ENCODE measurements at places on chromosomes 1 and 21.

- DNase-seq: no peak
Measured at GRCh38 chr1:101112051-101112780, 86.6 kb upstream of the DPH5 start.

DNA sequence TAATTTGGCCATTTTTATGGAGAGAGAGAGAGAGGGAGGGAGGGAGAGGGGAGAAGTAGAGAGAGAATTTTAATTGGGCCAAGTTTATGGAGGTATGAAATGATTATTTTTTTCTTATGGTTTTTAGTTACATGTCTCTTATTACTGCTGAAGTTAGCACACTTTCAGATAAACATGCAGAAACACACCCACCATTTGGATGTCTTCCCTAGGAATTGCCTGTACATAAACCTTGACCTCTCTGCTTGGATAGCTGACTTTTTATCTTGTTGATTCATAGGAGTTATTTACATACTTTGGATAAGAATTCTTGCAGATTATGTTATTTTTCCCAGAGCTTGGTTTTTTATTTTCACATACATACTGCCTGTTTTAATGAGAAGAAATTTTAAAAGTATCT is 310.2 kb upstream of the ADAMTS5 start:
- no peak for DNase-seq

DNA sequence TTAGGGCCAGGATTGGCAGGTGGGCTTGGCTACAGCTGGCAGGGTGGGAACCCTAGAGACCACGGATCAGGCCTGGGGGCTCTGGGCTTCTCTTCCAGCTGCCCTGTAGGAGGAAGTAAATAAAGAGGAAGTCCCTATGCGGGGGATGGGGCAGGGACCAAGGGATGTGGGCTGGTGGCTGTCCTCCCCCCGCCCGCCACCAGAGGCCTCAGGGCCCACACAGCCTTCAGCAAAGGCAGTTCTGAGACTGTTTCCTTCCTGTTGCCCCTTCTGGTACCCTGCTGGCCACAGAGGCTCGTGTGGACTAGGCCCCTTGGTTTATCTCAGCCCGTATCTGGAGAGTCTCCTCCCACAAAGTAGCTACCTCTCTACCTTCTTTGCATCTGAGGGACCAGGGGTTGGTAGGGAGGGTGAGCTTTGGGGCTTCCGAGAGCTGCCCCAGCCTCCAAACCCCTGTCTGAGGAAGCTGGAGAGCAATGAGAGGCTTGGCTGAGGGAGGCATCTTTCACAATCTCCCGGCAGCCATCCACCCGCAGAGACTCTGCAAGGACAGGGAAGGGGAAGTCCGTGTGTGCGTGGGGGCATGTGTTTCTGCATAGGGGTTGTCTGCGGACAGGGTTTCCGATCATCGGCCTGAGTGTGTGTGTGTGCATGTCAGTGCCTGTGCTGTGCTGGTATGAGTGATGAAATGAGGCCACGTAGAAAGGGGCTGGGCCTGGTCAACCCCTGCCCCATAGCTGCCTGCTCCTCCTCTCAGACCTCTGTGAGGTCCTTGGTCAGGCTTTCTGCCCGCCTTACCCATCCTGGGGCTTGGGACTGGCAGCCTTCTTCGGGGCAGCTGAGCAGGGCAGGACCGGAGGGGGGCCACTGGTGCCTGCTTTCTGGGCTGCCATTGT is 12.5 kb downstream of the RPS6KA1 start:
- peak; percentile 71 for DNase-seq

DNA sequence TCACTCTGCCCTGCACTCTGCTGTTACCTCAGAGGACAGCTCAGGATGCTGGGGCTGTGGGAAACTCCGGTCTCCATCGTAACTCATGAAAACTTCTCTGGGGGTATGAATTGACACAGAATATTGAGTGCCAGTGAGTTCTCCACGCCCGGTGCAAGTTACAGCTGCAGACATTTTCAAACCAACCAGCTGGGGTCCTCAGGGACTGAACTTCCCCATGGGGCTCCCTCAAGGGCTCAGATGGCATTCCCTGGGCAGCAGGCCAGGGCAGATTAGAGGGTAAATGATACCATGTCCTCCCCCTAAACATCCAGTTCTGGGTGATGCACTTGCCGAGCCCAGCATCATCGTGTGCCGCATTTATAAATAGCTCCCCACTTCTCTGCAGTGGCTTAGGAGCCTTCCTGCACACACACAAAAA is 27.8 kb upstream of the CCSAP start:
- DNase-seq: no peak

GRCh38 chr1:185257950-185258208 is 59.2 kb downstream of the IVNS1ABP start:
- DNase-seq: no peak

GRCh38 chr1:89685461-89685860 is 52.5 kb downstream of the LRRC8C start:
- DNase-seq: no peak

DNA sequence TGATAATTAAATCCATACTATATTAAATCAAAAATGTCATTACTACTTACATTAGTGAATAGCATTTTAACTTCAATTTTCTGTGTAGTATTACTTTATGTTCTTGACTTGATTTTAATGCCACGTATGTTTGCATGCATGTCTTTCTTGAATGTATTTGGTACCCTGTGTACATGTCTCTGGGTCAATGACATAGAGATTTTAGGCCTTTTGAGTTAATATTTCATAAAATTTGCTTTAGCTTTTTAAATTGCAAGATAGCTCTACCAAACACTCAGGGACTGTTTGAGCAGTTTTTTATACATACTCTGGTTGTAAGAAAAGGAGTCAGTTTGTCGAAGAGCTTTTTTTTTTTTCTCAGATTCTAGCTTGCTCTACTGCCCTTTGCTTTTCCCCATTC is 1.5 kb downstream of the MLLT11 start:
- DNase-seq: no peak

DNA sequence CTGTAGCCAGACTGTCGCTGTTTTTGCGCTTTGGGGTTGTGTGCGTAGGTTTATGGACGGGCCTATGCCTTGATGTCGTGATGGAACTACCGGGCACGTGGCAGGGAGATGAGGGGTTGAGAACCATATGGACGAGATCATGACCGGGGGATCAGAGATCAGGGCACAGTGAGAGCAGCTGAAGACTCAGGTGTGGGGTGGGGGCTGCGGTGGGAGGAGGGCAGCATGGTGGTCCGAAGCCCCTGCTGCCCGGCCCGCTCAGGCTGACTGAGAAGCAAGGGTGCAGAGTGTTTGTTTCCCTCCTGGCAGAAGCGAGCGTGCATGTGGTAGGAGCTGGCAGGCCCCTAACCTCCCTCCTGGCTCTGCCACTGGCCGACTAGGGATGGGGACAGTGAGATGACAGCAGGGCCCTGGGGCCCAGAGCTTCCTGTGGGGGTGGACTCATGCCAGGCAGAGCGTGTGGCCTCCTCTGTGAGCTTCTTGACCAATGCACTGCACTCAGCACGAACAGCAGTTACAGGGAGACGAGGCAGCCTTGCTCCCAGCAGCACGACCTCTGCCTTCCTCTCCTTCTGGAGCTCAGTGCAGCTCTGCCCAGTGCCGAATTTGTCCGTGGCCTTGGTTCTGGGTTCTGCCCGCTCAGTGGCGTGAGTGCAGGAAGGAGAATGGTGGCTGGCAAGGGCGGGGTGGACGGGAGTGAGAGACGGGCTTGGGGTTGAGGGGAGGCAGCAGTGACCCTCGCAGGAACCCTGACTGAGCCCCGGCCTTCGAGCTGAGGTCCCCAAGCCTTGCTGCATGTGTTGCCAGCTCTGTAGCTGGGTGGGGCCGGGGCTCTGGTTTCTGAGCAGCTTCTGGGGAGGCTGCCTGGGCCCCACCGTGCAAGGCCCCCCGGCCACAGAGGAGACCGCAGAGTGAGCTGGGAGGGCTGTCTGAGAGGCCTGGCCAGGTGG is 22.2 kb upstream of the LRRC3 start:
- no peak for DNase-seq

- no peak for DNase-seq
Measured at GRCh38 chr1:85934516-85934915, 222.1 kb downstream of the COL24A1 start.

DNA sequence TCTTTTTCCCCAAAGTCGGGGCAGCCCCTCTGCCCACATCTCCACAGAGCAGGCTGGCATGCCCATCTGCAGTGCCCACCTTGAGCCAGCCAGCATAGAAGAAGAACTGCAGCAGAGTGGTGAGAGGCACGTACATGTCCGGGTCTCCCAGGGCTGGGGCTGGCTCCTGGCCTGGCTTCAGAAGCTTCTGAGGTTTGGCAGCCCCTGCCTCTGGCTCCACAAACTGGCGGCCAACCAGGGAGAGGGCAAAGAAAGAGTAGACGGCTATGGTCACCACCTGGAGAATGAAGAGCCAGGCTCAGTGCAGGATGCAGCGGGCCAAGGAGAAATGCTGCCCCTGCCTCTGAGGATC is 3.0 kb downstream of the BEST4 start:
- DNase-seq: no peak

DNA sequence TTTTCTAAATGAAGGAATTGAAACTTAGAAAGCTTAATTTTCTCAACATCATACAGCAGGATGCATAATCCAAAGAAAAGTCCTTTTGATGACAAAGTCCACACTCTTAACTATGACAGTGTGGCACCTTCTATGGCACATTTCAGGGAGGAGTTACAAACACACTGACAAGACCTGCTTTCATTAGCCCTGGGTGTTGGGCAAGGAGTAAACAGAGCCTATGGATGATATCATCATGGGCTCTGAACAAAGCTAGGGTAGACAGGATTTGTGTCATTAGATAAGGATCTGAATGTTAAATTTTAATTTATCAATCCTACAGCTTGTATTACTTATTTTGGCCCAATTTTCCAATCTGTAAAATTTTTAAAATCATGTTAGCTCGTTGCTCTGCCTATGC is 62.6 kb upstream of the DENND1B start:
- DNase-seq: no peak

- no peak for DNase-seq
Measured at GRCh38 chr21:43717967-43718871, 710 bp upstream of the PDXK start.

DNA sequence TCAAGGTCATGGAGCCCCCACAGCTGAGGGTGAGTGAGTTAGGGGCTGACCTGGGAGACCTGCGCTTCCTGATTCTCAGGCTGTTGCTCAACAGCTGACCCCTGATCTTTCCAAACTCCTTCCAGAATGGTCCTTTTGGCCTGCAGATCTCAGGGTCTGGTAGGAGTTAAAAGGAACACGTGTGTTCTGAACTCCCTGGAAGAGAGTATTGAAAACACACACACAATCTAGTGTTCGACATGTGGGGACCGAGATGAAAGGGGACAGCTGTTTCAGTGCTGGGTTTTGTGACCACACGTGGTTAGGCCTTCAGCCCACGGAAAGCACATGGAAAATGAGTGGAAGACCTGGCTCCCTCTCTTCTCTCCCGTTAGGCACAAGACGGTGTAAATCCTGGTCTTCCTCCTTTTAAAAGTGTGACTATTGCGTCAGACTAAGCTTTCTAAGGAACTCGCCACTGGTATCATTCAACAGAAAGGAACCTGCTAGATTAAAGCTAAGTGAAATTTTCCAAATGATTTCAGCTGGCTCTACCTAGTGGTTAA is 49.6 kb downstream of the RUNX1 start:
- no peak for DNase-seq

DNA sequence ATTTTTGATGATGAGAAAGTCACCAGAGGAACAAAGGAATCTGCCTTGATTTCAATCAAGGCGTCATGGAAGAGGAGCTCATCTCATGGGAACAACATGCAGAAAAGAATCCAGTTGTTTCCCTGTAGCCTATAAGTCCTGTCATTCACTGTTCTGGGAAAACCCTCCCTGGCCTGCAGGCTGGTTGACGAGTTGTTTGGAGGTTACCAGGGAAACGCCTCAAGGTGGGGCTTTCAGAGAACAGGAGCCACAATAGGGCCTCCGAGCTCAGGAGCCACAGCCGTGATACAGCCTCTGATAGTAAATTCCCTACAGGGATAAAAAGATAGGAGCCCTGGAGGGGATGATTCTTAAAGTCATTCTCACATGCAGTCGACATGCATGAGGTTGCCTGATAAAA is 135.2 kb downstream of the PSMG1 start:
- no peak for DNase-seq

DNA sequence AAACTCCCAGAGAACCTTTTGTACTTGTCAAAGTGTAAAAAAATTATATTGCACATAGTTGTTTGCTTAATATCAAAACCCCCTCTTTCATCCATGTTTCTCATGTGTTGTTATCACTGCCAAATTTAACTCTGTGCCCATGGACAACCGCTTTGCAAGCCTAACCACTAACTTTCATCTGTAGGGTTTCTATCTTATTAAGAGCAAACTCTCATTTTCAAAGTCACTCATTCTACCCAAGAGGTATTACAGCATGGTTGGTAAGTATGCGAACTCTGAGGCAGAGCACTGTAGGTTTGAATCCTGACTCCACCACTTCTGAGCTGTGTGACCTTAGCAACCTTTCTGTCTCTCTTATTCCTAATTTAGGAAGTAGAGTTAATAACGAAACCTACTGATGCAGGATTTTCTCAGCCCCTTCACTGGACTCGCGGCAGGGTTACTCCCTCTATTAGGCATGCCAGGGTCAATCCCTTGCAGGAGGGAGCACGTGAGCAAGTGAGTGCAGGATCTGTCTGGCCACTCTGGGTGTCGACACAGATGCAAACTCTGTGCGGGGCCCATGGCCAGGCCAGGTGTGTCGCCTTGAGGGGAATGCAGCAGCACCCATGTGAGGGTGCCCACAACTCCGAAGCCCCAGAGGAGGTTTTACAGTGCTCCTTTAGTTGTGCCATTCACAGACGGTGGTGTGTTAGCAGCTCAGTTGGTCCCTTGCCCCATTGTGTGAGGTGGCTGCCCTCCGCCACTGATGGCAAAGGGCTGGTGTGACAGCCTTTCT is 361.5 kb upstream of the ADGRL2 start:
- DNase-seq: no peak

GRCh38 chr1:64933296-64934070 is 32.9 kb downstream of the JAK1 start:
- no peak for DNase-seq

- DNase-seq: no peak
Measured at GRCh38 chr1:111811891-111812290, 56.2 kb downstream of the DDX20 start.

DNA sequence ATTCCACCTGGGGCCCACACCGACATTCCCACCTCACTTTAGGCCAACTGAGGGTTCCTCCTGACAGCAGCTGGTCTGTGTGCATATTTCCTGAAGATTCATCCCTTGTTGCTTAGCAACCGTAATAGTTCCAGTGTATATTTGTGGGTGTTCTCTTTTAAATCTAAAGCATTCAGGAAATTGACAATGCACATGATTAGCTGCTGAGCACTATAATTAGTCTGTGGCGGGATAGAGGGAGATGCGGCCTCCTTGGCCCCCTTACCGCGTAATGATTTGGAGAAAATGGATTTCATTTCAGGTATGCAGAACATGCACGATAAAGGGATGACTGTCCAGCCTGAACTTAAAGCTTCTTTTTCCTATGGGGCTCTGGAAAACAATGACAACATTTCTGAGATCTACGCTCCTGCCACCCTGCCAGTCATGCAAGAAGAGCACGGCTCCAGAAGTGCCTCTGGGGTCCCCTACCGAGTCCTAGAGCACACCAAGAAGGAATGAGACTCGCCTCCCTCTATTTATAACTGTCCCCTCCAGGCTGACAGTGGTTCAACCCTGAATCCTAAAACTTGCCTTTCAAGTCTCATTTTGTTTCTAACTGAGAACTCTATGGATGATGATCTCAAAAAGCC is 33.8 kb upstream of the RCAN3 start:
- no peak for DNase-seq

Data from activated CD8-positive, alpha-beta memory T cell treated with anti-CD3 and anti-CD28 coated beads for 48 hours (primary cell).